ENCODE measurements at places on chromosomes 2 and 18.

DNA sequence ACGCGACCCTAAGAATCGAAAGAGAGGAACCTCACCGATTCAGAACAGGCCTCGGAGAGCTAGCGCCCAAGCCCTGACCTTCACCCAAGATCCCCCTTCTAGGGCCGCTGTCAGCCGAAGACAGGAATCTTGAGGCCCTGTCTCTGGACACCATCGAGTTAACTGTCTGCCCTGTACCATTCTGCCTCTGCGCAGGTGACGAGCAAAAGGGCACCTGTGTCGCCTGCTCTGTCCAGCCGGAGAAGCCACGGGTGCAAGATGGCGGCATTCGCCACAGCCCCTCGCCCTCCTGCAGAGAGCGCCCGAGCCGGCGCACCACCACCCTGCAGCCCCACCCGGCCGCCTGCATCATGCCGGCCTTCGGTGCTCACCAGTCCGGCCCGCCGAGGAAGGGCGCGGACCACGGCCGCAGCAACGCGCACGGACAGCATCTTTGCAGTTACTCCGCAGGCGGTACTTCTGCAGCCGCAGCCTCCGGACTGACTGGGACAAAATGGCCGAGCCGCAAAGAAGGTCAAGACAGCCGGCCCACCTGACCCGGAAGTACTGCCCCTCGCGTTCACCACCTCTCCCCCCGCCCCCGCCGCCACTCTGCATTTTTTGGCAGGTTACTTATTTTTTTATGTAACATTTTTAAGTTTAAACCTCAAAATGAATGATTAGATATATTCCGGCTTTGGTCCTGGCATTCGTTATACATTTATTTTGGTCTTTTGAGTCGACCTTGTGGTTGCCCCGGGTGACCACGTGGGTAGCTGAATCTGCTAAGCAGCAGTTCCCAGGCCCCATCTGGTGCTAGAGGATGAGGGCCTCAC is at the start of gene ATP5F1A:
ATP5F1A (minus strand) TSS at position 496 of the 815 bp plus-strand sequence; CDS start at position 431, 65 bp downstream.
- DNase-seq, result no peak

DNA sequence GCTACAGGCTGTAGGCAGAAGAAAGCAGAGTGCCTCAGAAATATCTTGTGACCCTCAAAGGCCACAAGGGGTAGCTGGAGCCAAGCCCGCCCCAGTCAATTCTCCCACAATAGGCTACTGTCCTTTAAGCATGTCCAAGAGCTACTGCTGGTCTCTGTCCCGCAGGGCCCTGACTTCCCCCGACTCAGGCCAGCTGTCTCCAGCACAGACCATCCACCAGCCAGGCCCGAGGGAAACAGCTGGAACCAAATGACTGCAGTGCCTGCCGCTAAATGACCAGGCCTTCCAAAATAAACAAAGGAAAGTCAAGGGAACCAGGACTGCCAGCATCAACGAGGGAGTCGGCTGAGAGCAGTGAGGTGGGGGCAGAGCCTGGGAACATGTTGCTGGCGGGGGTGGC is 36.7 kb downstream of the MCFD2 start:
- no peak for DNase-seq

- no peak for DNase-seq
These were observed 152.9 kb downstream of the ARHGAP28 start for GRCh38 chr18:6882401-6882800.

- DNase-seq, result no peak
These were observed 948 bp upstream of the GATA6 start for GRCh38 chr18:22168360-22168921.

DNA sequence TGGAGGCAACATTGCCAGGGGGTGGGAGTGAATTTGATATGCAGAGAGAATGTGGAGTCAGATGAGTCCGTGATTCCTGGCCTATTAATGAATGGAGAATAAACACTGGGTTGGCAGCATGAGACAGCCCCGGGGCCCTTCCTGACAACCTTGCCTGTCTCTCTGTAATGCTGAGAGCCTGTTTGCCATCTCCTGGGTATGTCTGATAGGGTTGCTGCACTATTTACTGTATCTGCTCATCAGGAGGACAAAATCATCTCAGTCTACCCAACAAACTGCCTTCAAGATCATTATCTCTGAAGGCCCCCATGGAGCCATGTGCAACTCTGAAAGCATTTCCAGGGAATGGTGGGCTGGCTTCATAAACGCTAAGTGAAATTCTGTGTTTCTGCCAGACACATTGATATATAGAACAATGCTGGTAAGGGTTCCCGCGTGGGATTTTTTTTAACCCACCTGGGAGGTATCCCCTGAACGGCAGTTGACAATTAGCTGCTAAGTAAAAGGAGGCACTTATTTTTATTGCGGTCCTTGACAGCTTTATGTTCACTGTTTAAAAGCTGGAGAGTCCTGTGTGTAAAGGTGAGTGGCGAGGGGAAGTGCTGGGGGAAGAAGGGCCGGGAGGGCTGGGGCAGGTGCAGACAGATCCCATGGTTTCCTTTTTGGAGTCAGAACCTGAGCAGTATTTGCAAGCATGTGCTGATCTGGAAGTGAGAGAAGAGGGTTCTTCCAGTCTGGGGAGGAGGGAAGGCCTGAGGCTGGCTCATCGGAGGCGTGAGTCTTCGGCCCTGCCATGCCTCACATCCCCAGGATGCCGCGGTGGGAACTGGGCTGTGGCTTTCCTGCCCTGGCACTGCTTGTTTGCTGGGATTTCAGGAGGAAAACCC is 64.8 kb downstream of the ARHGAP25 start:
- peak; percentile 79 for DNase-seq

- DNase-seq, result no peak
These were observed 289.4 kb downstream of the KCNS3 start for GRCh38 chr2:18167871-18168270.

GRCh38 chr2:9498210-9498609 is 23.9 kb downstream of the IAH1 start:
- DNase-seq, result no peak

GRCh38 chr2:1881998-1882397 is 137.7 kb upstream of the PXDN start:
- no peak for DNase-seq

DNA sequence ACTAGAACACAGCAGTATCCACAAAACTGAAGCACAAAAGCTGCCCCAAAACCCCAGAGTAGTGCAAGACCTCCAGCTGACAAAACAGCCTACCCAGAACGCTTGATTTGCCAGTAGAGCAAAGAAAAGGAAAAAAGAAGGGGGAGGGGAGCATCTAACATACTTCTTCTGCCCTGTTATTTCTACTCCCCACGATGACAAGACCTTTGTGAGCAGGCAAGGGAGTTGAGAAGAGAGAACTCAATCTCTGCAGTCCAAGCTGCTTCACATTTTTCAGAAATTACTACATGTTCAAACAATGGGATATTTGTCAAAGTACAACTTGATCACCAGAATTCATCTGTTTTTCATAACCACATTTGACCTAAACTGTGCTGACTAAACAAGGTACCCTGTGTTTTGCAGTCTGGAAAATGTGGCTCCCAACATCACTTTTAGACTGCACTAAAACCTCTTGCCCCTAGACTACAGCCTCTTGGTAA is 286.7 kb downstream of the EXOC6B start:
- DNase-seq, result no peak

GRCh38 chr2:238408615-238409340 is 17.9 kb upstream of the ASB1 start:
- DNase-seq, result no peak

DNA sequence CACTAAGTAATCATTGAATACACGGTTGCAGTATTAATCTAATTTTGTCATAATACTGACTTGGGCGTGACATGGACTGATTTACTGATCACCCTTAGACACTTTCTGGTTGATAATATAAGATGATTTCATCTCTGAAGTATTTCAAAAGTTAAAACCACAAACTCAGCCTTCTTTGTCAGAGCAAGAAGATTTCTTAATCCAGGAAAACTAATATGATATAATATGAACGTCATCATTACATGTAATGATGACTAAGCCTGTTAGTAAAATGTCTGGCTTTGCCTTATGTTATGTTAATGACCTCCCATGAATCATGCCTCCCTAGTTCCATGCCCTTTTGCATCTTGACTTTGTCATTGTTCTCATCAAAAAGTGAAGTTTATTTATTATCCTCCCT is 1325.0 kb upstream of the CDH2 start:
- DNase-seq, result peak; percentile 83

GRCh38 chr2:236538242-236538641 is 31.4 kb upstream of the ACKR3 start:
- DNase-seq, result no peak

DNA sequence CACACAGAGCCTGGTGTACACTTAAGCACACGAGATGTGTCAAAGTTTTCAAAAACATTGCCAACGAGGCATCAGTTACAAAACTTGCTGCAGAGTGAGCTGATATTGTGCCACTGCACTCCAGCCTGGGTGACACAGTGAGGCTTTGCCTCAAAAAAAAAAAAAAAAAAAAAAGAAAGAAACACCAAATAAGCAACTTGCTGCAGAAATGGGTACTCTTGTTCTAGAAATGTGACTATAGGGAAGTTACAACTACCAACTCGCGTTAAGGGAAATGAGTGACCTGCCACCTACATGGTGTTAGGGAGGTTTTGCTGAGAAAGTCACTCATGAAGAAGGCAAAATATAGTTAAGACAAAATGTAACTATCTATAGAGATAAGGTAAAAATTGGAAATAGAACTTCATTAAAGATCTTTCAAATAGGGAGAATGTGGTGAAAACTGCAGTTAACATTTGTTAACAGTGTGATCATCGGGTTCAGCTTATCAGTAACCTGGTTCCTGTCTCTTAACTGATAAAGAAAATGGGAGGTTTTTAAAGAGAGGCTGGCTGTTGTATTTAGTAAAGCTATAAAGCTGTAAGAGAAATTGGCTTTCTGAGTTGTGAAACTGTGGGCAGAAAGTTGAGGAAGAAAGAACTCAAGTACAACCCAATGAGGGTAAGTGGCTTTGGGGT is at the start of gene IL1RL1:
IL1RL1 (plus strand) TSS at position 600 of the 677 bp plus-strand sequence. CDS start 26,702 bp downstream, outside the sequence.
- no peak for DNase-seq

GRCh38 chr2:96579422-96579821 is 42.9 kb downstream of the ARID5A start:
- DNase-seq, result no peak

- DNase-seq, result no peak
These were observed 79.6 kb downstream of the HRH4 start for GRCh38 chr18:24539866-24540617.

DNA sequence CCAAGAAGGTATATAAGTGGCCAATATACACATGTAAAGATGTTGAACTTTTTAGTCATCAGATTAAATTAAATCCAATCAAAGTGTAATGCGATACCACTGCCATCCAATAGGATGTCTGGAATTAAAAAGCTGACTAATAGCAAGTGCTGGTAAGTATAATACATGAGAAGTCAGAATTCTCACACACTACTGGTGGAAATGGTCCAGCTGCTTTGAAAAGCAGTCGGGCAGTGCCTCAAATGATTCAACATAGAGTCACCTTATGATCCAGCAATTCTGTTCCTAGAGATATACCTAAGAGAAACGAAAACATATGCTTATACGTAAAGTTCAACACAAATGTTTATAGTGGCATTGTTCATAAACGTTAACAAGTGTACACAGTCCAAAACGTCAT is 124.1 kb upstream of the MYT1L start:
- DNase-seq, result peak; percentile 48

DNA sequence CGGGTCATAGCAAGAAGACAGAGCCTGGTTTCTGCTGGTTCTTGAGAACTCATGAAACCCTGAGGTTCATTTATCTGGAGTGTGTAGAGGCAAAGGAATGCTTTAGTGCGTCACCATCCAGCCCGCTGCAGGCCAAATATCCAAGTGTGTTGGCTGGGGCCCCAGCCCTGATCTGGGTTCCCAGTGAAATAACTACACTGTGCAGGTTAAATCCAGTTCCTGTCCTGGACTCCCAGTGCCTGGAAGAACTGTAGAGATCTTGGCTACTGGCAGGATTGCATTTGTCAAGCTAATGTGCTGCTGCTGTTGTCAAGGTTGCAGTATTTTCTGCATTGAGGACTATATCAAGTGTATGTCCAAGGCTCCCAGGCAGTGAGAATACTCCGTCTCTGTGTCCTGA is 89.9 kb downstream of the MAPK4 start:
- DNase-seq, result no peak

- no peak for DNase-seq
These were observed 140.2 kb downstream of the PLCL1 start for GRCh38 chr2:197944416-197945096.

GRCh38 chr2:9065901-9066300 is 62.4 kb upstream of the MBOAT2 start:
- no peak for DNase-seq

DNA sequence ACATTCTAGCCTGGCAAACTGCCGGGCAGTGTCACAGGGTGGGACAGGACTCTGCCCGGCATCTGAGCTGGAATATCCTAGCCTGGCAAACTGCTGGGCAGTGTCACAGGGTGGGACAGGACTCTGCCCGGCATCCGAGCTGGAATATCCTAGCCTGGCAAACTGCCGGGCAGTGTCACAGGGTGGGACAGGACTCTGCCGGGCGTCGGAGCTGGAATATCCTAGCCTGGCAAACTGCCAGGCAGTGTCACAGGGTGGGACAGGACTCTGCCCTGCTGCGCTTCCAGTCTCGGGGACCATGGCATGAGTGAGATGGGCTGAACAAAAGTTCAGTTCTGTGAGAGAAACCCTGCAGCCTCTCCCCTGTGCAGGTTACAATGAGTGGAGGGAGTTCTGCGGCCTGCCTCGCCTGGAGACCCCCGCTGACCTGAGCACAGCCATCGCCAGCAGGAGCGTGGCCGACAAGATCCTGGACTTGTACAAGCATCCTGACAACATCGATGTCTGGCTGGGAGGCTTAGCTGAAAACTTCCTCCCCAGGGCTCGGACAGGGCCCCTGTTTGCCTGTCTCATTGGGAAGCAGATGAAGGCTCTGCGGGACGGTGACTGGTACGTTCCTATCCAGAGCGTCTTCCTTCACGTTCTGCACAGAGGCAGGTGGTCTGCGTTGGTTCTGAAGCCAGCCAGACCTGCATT is 80.3 kb downstream of the TPO start:
- DNase-seq, result no peak

- no peak for DNase-seq
These were observed 74.4 kb downstream of the UBE2E3 start for GRCh38 chr2:181054843-181055242.

DNA sequence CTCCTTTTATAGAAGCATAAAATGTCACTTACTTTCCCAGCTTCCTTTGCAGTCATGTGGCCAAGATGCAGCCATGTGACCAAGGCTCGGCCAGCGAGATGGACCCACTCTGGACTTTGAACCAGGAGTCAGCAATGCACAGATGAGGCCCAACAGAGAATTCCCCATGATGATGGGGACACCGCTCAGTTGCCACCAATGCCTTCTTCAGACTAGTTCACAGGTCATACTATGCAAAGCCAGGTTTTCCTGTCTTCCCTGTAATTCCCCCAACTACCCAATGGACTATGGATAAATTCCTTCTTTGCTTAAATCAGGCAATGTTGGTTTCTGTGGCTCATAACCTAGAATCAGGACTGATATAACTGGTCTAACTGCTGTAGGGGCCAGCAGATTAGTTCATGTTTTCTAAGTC is 22.5 kb upstream of the REL start:
- DNase-seq, result no peak

GRCh38 chr2:21382701-21383520 is 259.1 kb downstream of the TDRD15 start:
- DNase-seq, result no peak

DNA sequence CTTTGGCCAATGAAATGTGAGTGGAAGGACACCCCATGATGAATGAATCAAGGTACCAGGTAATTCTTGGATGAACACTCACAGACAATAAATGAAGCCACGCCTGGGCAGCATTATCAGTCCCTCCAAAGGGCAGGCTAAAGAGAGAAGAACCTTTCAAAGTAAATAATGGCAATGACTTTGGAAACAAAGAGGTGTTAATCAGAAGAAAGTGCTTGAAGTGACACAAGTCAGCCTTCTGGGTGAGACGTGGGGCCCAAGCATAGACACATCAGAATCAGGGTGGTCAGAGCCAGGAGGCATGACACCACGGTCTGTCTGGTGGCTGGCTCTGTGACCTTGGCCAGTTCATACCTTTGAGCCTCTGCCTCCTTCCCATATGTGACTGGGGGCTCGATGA is 103.3 kb downstream of the POLR1A start:
- no peak for DNase-seq
